ENCODE measurements at places on chromosomes 11 and 22.
A peak's percentile ranks its signal among the peaks of the same experiment; 100 is the strongest.

- DNase-seq: no peak
Measured at GRCh38 chr11:117229931-117230285, 2.0 kb downstream of the PCSK7 start.

- DNase-seq: no peak
Measured at GRCh38 chr22:38786631-38787030, 7.3 kb downstream of the DNAL4 start.

DNA sequence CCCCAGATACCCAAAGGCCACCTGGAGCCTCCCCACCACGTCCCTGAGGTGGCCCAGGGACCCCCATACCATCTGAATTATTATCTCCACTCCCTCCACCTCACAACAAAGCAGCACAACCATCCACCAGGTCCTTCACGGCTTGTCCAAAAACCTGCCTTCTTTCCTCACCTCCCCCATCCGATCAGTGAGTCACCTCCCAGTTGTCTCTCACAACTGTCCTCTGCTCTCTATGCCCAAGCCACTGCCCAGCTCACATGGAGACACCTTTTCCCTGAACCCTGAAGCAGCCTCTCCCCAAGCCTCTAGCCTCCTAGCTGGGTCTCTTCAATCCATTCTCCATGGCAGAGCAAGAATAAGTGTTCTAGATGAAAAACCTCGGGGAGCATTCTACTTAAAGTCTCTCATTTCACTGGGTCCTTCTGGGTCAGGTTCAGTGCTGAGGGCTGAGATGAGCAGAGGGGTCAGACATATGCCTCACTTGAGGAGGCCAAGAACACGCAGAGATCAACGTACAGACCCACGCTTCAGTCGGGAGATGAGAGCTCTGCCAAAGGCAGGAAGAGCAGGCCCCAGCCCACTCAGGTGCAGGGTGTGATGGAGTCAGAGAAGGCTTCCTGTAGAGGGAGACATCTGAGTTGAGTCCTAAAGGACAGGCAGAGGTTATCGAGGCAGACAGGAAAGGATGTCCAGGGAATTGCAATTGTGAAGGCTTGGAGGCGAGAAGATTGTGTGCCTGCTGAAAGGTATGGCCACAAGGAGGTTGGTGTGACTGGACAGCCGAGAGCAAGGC, 74.7 kb downstream of the PDE2A start:
- DNase-seq: no peak

DNA sequence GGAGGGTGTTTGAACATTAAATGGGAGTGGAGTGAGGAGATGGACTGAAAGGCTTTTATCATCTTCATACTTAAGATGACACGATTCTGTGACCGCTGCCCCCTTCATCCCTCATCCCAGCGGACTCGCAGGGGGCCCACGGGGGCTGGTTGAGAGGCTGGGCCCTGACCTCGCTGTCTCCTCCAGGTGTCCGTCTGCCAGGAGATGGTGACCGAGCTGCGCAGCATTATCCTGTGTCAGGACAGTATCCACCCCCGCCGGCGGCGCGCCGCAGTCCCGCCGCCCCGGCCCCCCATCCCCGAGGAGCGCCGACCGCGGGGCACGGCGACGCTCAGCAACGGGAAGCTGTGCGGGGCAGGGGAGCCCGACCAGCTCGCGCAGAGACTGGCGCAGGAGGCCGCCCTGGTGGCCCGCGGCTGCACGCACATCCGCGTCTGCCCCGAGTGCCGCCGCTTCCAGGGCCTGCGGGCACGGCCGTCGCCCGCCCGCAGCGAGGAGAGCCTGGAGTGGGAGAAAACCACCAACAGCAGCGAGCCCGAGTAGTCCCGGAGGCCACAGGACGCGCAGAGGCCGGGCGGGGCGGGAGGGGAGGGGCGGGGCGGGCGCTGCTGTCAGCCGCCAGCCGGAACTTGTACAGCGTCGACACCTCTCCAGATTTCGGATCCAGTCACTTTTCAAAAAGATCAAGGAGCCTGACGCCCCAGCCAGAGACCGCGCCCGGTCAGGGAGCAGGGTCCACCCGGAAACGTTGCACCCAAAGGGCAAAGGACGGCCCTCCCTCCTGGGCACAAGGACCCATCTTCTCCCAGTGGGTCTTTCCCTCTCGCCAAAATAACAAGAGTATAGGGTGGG, 38.0 kb upstream of the TBCEL start:
- no peak for DNase-seq

GRCh38 chr11:122898799-122899198, 16.2 kb downstream of the JHY start:
- DNase-seq: no peak

- no peak for DNase-seq
Measured at GRCh38 chr11:120031612-120032600, 106.0 kb downstream of the TRIM29 start.

DNA sequence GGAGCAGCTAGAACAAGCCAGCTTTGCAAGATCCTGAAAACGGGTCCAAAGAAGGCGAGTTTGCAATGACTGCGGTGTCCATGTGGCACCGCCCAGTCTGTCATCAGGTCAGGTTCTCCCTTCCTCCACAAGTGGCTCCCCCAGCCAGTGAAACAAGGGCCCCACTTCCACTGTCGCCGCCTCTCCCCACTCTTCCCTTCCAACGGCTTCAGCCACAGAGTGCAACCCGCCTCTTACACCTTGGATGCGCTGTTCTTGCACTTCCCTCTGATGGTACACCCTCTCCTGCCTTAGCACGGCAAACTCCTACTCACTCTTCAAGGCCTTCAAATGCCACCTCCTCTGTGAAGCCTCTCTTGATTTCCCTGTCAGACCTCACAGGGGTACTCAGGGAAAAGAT, 10.8 kb upstream of the TCF20 start:
- DNase-seq: no peak

DNA sequence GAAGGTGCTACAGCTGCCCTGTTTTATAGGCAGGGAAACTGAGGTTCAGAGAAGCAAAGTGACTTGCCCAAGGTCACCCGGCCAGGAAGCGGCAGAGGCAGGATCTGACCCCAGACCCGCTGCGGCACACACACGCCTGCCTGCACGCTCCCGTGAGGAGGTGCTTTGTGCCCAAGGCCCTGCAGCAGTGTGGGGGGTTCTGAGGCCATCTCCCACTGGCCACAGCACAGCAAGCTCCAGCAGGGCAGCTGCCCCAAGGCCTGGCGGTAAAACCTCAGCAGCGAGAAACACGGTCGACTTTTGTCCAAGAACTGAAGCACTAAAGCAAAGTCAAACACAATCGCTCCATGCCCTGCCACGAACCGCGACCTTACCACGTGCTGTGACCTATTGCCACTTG, 42.7 kb downstream of the CDKN1C start:
- DNase-seq: no peak

DNA sequence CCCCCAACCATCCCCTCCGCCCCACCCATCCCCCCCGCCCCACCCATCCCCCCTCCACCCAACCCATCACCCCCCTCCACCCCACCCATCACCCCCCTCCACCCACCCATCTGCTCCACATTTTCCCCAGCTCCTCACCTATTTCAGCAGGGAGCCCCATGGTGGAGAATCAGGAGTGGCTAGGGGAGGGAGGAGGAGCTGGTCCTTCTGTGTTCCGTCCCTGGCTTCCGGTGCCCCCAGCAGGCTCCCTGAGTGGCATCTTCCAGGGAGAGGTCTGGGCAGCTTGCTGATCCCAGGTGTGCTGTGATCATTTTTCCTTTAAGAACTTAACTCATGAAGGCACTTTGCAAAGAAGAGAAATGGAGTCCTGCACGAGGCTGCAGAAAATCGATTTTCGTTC, 365.8 kb downstream of the TBC1D22A start:
- peak; percentile 30 for DNase-seq

GRCh38 chr22:27100789-27101188, 443.4 kb downstream of the MIAT start:
- no peak for DNase-seq

DNA sequence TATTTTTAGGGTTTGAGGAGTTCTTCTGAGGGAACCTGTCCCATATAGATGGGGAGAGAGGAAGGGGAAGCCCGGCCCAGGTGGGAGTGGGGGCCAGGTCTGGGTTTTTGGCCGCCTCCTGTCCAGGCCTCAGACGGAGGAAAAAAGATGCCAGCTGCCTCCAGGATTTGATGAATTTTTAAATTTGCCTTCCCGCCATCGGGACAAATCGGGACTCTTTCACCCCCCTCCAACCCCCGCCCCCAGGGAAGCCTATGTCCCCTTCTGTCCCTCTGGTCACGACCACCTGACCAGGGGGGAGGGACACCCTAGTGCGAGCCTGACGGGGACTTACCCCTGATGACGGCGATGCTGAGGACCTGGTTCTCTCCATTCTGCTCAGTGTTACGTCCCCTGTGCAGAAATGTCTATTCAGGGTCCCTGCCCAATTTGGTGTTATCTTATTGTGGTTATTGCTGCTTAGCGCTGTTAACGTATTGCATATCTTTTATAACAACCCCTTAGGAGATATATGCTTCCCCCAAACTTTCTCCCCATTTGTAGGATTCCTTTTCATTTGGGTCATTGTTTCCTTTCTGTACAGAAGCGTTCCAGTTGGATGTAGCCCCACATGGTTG, 115.9 kb upstream of the GRK3 start:
- peak; percentile 20 for DNase-seq

DNA sequence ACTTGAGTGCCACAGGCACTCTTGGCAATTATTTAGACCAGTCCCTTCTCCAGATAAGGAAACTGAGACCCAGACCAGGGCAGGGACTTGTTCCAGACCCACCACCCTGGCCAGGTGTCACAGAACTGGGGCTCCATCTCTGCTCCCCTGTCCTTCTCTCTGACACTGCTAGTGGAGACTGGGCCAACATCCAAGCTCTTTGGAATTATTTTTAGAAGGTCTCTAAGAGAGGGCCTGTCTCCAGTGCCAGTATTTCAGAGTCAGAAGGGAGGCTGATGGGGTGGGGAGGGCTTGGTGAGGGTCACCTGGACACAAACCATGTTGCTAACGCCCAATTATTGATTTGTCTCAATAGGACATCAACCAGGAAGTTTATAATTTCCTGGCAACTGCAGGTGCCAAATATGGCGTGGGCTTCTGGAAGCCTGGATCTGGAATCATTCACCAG, 32.7 kb downstream of the POLR3H start:
- no peak for DNase-seq

DNA sequence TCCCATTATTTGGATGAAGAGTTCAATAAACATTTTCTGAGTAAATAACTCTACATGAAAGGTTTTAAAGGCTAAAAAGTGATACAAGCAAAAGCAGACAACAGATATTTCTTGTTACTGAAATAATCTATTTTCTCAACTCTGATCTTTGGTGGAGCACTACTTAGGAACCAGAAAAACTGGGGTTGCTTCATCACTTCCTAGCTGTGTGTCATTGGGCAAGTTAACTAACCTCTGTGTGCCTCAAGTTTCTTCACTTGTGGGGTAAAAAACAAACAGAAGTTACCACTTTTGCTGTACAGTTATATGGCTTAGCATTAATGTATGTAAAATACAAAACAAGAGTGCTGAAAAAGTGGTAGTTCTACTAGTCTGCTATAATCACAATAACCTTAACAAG, 5.6 kb downstream of the MAPK1 start:
- DNase-seq: peak; percentile 66

DNA sequence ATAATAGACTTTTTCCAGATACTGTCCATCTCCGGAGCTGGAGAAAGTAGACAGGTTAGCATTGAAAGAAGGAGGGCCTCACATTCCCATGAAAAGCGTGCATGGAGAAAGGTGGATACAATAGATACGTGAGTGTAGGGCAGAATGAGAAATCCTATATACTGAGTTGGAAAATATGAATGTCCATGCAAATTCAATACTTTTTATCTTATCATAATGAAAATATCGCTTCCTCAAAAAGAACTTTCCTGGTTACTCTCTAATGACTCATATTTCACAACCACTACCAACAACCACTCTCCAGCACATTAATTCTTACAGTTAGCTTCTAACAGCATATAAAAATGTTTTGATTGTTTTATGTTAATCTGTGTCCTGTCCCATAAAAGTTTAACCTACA, 22.0 kb upstream of the MS4A6A start:
- DNase-seq: no peak

- no peak for DNase-seq
Measured at GRCh38 chr11:111379602-111380136, 594 bp upstream of the POU2AF1 start.

DNA sequence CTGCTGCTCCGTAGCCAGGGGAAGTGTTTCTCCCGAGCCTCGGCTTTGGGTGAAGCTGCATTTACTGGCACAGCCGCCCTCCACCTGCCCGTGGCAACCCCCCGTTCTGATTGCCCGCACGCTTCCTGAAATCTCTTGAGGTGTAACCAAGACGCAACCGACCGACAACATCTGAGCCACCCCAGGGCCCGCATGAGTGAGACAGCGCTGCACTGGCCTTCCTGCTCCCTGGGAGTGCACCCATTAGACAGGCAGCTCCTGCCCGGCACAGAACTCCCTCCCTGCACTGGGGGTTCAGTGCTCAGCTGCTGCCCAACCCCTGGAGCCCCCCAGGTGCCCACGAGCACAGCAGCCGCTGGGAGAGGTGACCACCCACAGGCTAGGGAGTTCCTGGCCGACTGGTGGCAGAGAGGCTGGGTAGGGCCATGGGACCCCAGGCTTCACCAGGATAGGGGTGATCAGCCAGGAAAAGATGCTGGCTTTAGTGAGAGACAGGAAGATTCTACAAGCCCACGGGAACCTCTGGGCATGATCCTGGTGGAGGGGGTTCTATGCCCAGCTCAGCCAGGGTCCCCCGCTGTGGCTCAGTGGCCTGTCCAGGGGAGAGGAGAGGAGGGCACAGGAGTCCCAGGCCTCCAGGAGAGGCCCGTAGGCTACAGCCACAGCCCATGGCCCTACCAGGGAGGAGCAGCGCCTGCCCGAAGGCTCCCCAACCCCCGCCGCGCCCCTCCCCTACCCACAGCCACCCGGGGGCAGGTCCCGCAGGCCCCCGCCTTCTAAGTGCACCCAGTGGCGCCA, 14.6 kb downstream of the PLXNB2 start:
- DNase-seq: no peak

GRCh38 chr11:76577226-76577920, 93.2 kb downstream of the LRRC32 start:
- DNase-seq: no peak

DNA sequence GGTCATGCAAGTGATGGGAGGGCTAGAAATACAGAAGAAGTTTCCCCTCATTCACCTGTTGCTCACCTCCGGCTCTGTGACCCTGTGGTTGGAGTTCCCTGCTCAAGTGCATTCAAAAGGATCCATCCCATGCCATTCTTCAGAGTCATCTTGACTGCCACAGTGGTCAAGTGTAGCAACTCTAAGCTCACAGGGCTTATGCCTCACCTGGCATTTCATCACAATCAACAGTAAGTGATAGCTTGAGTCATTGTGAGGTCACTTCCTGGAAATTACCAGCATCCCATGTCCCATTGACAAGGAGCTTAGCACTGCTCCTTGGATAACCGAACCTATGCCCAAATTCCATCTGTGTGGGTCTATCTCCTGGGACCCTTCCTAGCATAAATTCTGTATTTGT, 55.6 kb downstream of the OR4C45 start:
- DNase-seq: no peak

All from hematopoietic multipotent progenitor cell treated with erythropoietin and hydrocortisone succinate and interleukin-3 and kit ligand, for 17 days (in vitro differentiated cells).